ENCODE measurements at places on chromosomes 1 and 21. TPM values are rescaled to one million over a fixed set of nuclear protein-coding genes. Genes with fewer than 3 reads are reported as not detected.
A peak's percentile ranks its signal among the peaks of the same experiment; 100 is the strongest.

- H3K27ac ChIP-seq = peak overlapping the region; percentile 75
- H3K4me3 ChIP-seq = no peak overlapping the region
- no peaks in the 10 kb centered on the region for H3K36me3 ChIP-seq
- no peak for DNase-seq
- H3K27me3 ChIP-seq = peaks cover 1% of the 10 kb centered on the region
Measured at GRCh38 chr1:66399888-66400529, 133.9 kb upstream of the SGIP1 start.

DNA sequence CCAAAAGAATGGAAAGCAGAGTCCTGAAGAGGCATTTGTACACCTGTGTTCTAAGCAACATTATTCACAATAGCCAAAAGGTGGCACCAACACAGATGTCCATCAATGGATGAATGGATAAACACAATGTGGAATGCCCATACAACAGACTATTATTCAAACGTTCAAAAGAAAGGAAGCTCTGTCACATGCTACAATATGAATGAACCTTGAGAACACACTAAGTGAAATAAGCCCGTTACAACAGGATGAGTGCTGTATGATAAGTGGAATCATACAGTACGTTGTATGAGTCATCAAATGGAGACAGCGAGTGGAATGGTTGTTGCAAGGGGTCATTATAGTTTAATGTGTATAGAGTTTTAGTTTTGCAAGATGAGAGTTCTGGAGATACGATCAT lies 80.1 kb downstream of the SH3BGR start:
- H3K27me3 ChIP-seq = peaks cover 12% of the 10 kb centered on the region
- H3K36me3 ChIP-seq = no peaks in the 10 kb centered on the region
- DNase-seq = no peak
- H3K4me1 ChIP-seq = no peaks in the 10 kb centered on the region

DNA sequence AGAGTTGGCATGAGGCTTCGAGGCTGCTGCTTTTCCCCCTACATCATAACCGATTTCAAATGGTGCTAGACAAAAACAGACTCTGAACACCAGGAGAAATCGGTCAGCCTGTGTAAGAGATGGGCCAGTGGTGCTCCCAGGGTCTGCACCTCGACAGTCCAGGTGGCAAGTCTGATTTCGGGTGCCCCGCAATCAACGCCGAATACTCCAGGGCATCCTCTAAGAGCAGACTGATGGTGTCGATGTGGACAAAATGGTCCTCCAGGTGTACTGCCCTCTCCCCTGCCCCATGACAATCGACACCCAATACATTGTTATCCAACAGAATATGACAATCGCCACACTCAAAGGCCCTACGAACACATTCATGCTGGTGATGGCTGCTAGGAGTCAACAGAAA lies 50.0 kb downstream of the CD46 start:
- no peak overlapping the region for H3K27ac ChIP-seq
- H3K36me3 ChIP-seq = peaks cover 10% of the 10 kb centered on the region
- H3K4me3 ChIP-seq = no peak overlapping the region
- DNase-seq = no peak
- no peaks in the 10 kb centered on the region for H3K27me3 ChIP-seq
- peaks cover 40% of the 10 kb centered on the region for H3K4me1 ChIP-seq

GRCh38 chr1:86365896-86366295 lies 30.2 kb downstream of the ODF2L start:
- no peaks in the 10 kb centered on the region for H3K27me3 ChIP-seq
- H3K4me3 ChIP-seq = no peak overlapping the region
- DNase-seq = no peak
- H3K4me1 ChIP-seq = peaks cover 6% of the 10 kb centered on the region
- no peak overlapping the region for H3K27ac ChIP-seq

- H3K4me1 ChIP-seq = no peaks in the 10 kb centered on the region
- H3K36me3 ChIP-seq = no peaks in the 10 kb centered on the region
- peaks cover 3% of the 10 kb centered on the region for H3K27me3 ChIP-seq
- no peak overlapping the region for H3K4me3 ChIP-seq
- no peak overlapping the region for H3K27ac ChIP-seq
- DNase-seq = no peak
Measured at GRCh38 chr21:33674226-33674625, 31.9 kb downstream of the ITSN1 start.

DNA sequence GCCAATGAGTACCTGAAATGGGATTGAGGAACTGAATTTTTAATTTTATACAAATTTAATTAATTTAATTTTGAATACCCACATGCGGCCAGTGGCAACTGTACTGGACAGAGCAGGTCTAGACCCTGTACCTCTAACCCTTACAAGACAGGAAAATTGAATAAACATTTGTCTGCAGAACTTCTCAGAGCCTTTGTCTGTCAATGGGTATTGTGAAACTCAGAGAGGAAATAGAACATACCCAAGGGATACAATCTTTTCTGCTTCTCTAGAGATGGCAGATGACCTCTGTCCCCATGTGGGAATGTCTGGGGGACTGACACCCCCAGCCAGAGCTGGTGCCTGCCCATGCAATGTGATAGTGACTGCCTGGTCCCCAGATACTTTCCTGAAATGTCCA lies 220.6 kb downstream of the TM2D1 start:
- no peaks in the 10 kb centered on the region for H3K36me3 ChIP-seq
- no peaks in the 10 kb centered on the region for H3K27me3 ChIP-seq
- no peak for DNase-seq

GRCh38 chr21:14677013-14677412 lies 130.9 kb upstream of the SAMSN1 start:
- no peak for DNase-seq
- peaks cover 14% of the 10 kb centered on the region for H3K36me3 ChIP-seq
- H3K4me1 ChIP-seq = peaks cover 41% of the 10 kb centered on the region
- no peaks in the 10 kb centered on the region for H3K27me3 ChIP-seq
- H3K4me3 ChIP-seq = no peak overlapping the region

Gene PANK4
- total RNA-seq = 40.6 TPM

Measured in activated CD8-positive, alpha-beta T cell treated with anti-CD3 and anti-CD28 coated beads for 36 hours (primary cell).